Natural killer cell (primary cell): ENCODE measurements at places on chromosomes 11 and 22. TPM values are rescaled to one million over a fixed set of nuclear protein-coding genes. Genes with fewer than 3 reads are reported as not detected.

DNA sequence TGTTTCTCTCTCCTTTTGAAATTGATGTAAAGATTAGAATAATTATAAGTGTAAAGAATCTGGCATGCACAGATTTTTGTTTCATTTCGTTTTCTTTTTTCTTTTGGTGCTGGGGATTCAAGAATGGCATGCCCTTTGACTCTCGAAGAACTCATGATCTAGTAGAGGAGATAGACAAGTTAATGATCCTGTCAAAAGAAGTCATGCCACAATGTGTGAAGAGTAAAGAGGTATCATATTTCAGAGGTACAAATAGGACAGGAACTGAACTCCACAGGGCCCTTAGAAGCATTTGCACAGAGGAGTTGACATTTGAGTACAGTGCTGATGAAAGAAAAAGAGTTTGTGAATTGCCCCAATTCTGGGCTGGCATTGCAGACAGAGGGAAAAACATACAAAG lies 708.0 kb upstream of the ARHGAP42 start:
- DNase-seq, result no peak

DNA sequence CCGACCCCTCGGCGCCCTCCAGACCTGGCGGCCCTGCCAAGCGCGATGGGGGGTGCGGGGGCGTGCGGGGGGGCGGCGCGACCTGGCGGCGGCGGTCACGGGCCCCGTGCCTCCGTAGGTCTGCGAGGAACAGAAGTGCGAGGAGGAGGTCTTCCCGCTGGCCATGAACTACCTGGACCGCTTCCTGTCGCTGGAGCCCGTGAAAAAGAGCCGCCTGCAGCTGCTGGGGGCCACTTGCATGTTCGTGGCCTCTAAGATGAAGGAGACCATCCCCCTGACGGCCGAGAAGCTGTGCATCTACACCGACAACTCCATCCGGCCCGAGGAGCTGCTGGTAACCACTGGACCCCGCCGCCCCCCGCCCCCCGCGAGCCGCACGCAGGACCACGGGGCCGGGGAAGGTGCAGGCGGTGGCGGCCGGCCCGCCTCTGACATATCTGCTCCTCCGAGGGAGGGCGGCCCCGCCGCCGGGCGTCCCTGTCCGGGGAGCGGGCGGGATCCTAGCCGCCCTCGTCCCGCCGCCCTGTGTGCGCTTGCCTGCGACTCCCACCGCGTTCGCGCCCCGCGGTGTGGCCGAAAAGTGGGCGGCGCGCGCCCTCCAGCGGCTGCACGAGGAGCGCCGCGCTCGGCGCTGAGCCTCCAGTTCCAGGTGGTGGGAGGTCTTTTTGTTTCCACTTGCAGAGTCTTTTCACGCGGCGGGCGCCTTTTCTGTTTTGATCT lies 2.1 kb downstream of the CCND1 start:
- DNase-seq, result peak; percentile 82

DNA sequence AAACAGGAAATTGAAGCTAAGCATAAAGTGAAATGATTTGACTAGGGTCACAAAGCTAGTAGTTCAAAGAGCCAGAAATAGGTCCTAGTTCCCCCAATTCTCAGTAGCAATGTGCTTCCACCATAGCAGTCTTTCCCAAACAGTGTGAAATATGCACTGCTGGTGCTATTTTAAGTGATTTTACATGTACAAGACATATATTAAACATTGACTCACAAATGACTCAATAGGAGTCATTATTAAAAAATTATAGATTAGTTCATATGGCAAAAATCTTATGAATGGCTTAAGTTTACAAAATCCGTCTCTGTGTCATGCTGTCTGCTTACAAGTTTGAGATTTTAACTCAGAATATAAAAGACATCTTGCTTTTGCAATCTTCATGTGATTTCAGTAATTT lies 21.4 kb downstream of the KIF18A start:
- DNase-seq, result no peak

GRCh38 chr11:79414041-79414440 lies 26.8 kb downstream of the TENM4 start:
- DNase-seq, result no peak

- no peak for DNase-seq
Observed at GRCh38 chr11:46697303-46697702, 3.1 kb downstream of the ARHGAP1 start.

DNA sequence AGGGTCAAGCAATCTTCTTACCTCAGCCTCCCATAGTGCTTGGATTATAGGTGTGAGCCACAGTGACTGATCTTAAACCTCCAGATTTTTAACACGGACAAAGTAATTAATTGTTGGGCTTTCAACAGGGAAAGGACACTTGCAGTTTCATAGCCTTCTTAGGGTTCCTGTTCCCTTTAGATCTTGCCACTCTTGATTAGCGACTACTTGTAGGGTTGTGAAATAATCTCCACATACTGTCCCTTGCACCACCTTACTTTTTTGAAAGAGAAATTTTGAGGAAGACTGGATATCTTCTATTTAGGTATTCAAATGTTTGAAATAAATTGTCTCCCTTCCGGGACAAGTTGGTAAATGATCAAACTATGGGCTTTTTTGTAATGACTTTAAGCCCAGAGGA lies 7.6 kb downstream of the MS4A4E start:
- DNase-seq, result no peak

- DNase-seq, result no peak
Observed at GRCh38 chr22:23796461-23796860, 9.7 kb downstream of the SMARCB1 start.

DNA sequence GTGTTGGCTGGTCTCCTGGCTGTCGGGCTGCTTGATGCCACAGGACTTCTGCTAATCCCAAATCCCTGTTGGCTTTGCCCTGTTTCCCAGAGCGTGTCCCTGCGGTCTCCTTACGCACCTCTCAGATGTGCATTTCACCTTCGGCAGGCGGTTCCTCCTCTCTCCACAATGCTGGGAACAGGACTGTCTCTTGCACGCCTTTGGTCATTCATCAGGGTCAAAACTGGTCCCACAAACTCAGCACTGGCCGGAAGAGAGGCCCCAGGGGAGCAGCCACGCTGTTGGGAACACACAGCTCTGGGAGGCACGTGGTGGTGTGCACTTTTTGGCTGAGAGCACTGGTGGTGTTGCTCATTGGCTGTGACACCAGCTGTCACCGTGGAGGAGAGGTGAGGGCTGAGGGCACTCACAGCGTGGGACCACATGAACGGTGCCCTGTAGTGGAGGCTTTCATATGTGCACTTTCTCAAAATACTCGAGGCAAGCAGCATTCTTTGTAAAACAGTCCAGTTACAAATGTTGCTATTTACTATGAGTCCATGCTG lies 15.3 kb upstream of the TRMU start:
- no peak for DNase-seq

DNA sequence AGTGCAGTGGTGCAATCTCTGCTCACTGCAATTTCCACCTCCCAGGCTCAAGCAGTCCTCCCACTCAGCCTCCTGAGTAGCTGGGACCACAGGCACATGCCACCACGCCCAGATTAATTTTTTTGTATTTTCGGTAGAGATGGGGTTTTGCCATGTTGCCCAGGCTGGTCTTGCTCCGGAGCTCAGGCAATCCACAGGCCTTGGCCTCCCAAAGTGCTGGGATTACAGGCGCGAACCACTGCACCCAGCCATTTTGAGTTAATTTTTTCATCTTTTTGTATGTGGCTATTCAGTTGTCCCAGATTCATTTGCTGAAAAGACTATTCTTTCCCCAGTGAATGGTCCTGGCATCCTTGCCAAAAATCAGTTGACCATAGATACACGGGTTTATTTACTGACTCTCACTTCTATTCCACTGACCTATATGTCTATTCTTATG lies 63.6 kb downstream of the MAPK1 start:
- no peak for DNase-seq

DNA sequence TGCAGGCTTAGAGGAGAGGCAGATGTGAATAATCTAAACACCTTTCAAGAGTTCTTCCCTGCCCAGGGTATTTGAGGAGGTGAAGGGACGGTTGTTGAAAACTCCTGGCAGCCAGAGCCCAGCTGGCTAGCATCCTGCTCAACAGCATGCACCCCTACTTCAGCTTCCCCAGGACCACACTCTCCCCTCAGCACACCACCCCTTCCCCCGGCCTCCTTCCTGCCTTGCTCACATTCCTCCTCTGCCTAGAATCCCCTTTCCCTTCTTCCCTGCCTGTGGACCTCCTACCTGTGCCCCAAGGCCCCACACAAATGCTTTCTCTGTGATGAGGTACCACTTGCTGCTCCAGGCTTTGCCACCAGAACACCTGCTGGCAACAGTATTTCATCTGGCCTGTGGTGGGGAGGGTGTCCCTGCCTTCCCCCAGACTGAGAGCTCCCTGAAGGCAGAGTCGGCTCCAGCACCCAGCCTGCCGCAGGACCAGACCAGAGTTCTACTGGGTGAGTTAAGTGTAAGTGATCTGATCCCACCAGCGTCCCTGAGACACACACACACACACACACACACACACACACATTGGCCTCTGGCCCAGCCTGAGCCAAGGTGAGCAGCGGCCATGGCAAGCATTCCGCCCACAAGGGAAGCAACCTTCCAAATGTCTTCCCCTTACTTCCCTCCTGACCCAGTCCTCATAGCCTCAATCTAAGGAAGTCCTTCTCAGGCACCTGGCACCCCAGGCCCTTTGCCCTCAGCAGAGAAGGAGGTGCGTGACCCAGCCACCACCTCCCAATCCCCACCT lies 79.5 kb downstream of the PDE2A start:
- DNase-seq, result no peak

DNA sequence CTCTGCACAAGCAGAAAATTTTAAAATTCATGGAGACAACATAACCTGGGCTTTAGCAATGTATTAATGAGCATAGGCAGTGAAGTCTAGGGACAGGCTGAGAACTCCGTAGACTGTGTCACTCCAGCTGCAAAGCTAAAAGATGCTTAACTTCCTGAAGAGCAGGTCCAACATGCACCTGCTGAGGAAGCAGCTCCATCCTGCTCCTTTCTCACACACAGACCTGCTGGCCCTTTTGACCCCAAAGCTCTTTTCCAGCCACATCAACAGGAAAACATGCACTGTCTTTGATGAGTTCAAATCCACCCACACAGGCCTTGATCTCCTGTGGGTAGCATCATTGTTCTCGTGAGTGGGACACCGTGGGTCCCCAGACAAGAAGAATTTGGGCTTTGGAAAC lies 36.0 kb downstream of the SYN3 start:
- DNase-seq, result no peak

DNA sequence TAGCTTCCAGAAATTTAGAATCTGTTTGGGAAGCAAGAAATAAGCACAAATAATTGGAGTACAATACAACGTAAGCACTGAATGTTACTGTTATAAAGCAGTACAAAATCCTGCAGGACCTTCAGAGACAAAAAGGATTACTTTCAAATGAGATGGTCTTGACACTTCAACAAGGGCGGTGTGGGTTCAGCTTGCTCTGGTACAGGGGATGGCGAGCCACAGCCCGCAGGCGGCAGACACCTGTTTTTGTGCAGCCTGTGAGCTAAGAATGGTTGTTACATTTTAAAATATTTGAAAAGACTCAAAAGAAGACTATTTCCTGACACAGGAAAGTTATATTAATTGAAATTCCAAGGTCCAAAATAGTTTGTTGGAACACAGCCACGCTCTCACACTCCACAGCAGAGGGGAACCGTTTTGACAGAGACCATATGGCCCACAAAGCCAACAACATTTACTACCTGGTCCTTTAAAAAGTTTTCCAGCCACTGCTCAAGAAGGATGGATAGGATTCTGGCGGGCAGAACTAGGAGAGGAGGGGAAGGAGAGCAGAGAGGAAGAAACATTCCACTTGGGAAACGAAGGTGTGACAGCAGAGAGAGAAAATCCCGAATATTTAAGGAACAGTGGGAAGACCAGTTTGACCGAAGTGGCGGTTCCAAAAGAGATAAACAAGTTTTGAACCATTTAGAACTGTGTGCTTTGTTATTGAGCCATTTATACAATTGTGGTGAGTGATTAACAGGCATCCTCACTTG lies 6.3 kb downstream of the PRDM10 start:
- no peak for DNase-seq

DNA sequence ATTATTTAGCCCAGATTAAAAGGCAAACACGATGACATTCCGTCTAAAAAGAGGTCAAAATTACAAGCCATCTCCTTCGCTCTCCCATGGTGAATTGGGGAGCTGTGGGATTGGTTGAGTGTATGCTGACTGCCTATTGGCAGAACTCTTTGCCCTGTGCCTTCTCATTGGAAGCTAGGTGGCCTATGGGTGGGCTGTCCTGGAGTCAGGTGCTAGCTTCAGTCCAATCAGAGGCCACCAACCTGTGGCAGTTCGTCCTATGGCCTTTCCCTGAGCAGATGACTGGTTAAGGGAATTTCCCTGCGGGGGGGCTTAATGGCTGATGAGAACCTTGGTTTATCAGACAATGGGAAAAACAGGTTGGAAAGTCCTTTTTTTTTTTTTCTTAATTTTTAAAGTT lies 3.2 kb upstream of the MTMR3 start:
- peak; percentile 44 for DNase-seq

- no peak for DNase-seq
Observed at GRCh38 chr22:36194971-36195370, 6.6 kb downstream of the APOL4 start.

OR8D1 gene
- total RNA-seq, result not detected

UBTFL1 gene
- not detected for total RNA-seq
